Spinal cord (tissue), 10 donors: ENCODE measurements at places on chromosomes 3 and 15. TPM values are rescaled to one million over a fixed set of nuclear protein-coding genes. Genes with fewer than 3 reads are reported as not detected.

DNA sequence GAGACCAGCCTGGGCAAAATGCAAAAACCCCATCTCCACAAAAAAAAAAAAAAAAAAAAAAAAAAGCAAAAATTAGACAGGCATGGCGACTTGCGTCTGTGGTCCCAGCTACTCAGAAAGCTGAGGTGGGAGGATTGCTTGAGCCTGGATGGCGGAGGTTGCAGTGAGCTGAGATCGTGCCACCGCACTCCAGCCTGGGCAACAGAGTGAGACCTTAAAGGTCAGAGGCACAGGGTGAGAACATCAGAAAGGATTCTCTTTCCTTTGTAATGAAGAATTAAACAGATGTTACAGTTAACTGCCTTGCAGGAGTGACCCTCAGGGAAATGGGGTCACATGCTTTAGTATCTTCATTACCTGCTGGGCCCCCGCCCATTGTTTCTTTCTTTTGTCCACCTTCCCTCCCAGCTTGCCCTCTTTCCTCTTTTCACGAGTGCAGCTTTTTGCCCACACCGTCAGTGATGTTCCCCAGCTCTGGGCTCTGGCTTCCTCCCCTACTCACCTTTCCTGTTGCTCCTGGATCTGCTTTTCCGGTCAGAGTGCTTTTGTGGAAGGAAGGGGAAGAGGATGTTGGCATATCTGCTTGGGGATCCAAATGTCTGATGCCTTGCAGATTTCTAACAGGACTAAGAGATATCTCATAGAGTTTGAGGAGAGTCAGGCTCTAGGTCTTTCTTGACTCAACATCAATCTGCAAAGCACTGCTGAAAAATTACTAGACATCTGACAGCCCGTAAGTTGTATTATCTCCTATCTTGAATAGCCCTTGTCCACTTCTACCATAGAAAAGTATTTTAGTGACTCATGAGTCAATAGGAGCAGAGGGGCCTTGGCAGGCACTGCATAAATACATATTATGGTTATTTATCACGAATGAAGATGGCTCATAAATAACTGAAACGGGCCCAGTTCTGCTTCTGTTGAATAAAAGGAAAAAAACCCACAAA is 35.6 kb upstream of the NDUFB4 start:
- DNase-seq, result no peak

DNA sequence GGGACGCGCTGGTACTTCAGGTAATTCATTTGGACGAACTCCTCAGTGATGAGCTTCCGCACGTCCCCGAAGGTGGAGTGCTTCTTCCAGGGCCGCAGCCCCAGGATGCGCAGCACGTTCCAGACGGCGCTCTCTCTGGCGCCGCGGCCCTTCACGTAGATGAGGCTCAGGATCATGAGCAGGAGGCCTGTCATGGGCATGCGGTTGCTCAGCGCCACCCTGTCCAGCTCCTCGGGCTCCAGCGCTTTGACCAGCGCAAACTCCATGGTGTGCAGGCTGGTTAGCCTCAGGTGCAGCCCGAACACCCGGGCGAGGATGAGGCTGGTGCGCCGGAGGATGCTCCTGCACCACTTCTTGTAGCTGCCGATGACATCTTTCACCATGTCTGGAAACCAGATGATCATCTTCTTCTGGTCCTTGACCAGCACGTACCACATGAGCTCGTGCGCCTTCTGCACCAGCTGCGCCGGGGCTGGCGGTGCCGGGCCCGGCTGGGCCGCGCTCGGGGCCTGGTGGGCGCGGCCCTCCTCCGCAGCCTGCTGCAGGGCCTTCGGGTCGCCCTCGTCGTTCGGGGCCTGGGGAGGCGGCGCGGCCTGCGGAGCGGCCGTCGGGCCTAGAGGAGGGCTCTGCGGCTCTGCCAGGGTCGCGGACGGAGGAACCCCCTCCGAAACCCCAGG is 501 bp downstream of the NDN start:
- no peak for DNase-seq

The CATSPER2 gene
- 15.6 TPM for polyA plus RNA-seq

GRCh38 chr15:75966073-75966472 is 46.2 kb downstream of the NRG4 start:
- DNase-seq, result no peak

DNA sequence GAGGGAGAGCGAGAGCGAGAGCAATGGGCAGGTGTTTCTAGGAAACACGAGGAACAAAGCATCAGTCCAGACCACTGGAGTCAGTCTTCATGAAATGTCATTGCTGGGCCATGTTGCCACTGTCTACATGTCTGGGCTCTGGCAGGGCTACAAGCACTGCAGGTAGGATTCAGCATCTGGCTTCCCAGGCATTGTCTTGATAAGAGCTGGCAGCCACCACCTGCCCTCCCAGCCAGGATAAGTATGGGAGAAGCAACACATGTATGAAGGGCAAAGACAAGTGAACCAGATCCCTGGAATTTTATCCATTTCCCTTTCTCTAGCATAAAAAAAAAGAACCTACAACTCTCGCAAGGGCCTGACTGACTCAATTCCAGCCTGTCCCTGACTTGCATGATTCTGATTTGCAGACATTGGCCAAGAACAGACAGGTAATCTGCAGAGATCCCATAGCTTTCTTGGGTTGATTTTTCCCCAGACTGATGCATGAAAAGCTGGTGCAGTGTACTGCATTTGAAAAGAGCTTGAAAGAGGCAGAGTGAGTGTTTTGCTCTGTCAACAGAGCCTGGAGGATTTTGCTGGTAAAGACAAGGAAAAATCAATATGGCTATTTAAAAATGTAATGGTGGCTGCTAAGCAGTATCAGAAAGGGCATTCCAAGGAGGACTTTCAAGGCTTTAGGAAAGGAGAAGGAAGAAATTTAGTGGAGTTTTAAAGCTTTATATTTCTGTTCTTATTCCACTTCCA is 157.2 kb upstream of the MYRIP start:
- no peak for DNase-seq

DNA sequence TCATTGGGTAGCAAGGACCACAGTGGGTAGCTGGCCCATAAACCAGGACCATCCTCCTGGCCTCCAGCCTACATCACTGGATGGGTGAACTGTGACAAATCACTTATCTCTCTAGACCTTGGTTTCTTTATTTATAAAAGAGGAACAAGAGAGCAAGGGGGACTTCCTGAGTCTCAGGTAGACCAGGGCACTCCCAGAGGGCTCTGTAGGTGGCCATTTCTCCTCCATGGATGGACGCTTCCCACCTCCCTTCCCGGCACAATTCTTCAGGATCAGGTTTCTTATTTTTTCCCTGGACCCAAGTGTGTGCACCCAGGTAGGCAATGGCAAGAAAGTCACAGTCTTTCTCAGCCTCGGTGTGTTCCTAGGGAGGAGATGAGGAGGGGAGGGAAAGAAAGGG is 41.4 kb upstream of the SPATA12 start:
- DNase-seq, result no peak

DNA sequence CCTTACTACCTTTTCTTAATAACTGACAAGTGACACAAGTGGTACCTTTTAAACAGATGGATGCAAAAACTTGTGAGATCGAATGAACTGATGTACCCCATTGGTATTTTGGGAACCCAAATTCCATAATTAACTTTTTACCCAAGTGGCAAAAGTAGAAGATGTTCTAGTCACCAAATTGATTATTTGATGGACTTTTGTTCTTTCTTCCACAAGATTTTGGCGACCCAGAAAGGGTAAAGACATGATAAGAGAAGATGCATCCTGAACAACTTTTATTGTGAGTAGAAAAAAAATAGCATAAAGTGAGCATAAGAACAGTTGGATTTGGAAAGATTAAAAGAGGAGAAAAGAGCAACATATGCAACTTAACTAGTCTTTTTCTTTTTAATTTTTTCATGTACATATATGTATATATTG is 159.5 kb downstream of the TIGIT start:
- no peak for DNase-seq

The RASGRF1 gene
- 42.0 TPM for polyA plus RNA-seq

- DNase-seq, result no peak
These were observed 198.2 kb upstream of the STRIT1 start for GRCh38 chr3:155491696-155492095.

- DNase-seq, result no peak
These were observed 46.9 kb upstream of the SEMA4B start for GRCh38 chr15:90154246-90154645.

DNA sequence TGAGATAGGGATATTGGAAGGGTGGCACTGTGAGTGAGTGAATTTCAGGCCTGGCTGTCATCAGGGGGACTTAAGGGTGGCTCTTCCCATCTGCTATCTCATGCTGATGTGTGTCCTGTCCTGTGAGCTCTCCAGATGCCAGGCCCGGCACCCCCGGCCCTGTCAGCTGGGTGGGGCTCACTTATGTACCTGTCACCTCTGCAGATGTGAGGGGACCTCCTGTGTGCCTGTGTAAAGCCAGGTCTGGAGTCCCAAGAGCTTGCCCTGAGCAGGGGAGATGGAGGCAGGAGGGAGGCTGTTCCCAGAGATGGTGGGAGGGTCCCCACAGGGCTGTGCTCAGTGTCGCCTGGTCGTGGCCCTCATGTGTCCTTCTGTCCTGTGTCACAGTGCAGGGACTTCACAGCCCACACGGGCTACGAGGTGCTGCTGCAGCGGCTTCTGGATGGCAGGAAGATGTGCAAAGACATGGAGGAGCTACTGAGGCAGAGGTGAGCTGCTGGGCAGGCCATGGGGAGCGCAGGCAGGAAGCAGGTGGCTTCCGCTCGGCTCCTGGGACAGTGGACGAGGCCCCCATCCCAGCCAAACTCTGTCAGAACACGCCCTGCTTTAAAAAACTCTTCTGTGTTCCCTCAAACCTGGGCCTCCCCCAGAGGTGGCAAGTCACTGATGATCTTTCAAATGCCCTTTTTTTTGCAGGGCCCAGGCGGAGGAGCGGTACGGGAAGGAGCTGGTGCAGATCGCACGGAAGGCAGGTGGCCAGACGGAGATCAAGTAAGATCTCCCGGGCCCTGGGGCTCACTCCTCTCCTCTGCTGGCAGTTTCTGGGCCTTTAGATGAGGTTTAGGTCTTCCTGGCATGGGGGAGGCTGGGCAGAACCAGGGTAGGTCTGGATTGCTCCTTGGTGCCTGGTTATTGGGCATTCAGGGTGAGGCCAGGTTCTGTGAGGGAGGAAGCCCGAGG is 23.1 kb downstream of the PSTPIP1 start:
- no peak for DNase-seq

The NEIL1 gene
- polyA plus RNA-seq, result 34.3 TPM

DNA sequence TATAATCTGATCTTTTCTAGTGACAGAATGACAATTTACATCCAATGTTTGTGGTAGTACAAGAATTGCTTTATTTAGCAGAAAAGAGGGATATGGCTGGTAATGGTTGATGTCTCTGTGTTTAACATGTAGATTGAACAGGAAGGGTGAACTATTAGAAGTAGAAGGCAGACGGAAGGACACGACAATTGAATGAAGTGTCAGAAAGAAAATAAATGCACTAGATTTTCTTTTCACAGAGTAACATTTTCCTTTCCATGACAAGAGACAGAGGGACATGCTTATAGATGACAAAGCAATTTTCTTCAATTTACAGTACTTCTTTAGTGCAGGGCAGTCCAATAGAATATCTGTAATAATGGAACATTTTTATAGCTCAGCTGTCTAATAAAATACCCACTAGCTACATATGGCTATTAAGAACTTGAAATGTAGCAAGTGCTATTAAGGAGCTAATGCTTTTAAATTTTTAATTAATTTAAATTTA is 48.9 kb upstream of the MBNL1 start:
- DNase-seq, result no peak

GRCh38 chr3:114510201-114510600 is 216.4 kb downstream of the TIGIT start:
- DNase-seq, result no peak

The HCLS1 gene
- polyA plus RNA-seq, result 8.0 TPM

DNA sequence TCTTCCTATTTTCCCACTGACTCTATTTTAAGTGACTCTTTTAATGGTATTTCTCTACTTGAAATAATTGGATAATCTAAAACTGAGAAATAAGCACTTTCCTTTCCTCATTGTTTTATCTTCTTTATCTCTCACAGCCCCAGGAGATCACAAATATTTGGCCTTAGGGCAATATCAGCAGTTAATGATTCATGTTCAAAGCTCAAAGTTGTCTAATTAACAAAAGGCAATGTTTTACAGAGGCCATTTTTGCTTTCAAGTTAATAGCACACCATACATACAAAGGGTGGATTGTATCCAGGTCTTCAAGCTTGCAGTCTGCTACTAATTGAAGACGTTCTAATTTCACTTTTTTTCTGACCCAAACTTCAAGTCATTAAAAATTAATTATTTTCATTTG is 120.1 kb downstream of the LRRN1 start:
- DNase-seq, result peak; percentile 82

DNA sequence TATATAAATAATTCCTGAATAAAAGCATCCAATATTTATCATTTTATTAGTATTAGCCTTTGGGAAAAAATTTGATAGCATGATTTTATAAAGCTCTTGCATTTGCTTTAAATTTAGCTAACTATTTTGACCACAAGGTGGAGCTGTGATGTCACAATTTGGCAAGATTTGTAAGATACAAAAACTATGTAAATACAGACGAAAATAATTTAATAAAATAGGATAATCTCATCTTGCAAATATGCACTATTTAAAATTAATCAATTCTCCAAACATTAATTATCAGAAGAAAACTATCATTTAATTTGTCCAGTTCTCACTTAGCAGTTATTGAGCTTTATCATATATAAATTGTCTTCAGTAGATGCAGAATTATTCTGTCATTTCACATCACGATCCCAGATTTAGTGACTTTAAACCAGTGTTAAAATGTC is 95.4 kb downstream of the PLOD2 start:
- DNase-seq, result peak; percentile 50

DNA sequence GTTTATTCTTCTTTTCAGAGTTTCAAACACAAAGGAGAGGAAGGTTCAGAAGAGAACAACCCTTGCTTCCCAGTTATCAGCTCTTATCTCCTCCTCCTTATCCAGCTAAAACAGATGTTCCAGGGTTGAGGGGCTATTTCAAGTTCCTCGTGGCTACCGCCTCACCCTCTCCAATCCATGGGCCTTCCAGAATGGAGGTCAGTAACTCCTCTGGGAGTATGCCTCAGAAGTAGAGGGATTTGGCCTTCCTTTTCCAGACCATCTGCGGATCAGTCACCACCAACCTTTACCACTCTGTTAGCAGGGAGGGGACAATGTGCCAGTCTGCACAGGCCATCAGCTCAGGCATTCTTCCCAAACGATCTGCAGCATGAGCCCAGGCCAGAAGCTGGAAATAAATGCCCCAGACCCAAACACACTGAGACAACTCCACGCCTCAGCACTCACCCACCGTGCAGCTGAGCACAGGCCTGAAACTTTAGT is 14.8 kb downstream of the HTR3C start:
- no peak for DNase-seq

The SLC27A2 gene
- 3.8 TPM for polyA plus RNA-seq

- DNase-seq, result no peak
These were observed 45.7 kb downstream of the PGBD4 start for GRCh38 chr15:34147371-34148140.

The SLC28A2 gene
- not detected for polyA plus RNA-seq

- no peak for DNase-seq
These were observed 6.0 kb upstream of the B3GNT5 start for GRCh38 chr3:183247011-183247589.

DNA sequence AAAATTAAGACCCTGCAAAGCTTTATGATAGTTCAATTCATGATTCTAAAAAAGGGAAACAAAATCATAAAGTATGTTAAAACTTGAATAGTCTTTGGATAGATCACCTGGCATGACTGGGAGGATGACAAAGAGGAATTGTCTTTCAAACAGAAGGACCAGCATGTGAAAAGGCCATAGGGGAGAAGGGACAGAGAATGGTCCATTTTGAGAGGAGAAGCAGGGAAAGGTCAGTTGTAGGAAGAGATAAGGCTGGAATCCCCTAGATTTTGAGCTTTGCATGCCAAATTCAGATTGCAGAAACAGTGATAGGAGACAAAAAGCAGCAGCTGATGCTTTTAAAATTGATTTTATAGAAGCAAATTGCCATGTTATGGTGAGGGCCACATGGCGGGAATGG is 12.7 kb downstream of the PROS1 start:
- DNase-seq, result no peak
